ENCODE measurements at places on chromosomes 2 and 18.

- no peak for DNase-seq
Measured at GRCh38 chr2:28276076-28276618, 116.5 kb upstream of the FOSL2 start.

- DNase-seq = peak; percentile 60
Measured at GRCh38 chr2:70785137-70785911, 5.1 kb downstream of the FIGLA start.

- DNase-seq = no peak
Measured at GRCh38 chr18:4060427-4061281, 394.5 kb downstream of the DLGAP1 start.

DNA sequence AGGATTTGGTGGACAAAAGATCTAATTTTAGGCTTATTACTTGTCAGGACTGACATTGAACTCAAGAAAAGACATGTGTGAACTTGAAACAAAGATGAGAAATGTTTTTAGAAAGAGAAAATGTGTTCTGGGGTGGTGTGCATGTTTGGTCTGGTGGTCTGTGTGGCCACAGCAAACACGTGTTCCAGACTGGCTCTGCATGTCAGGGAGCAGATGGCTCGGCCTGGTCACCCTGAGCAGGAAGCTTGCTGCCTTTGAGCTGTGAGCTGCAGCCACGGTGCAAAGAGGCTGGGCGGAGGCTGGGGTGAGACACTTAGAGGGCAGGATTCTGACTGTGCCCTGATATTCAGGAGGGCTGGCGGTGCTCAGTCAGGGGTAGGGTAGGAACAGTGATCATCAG lies 186.1 kb downstream of the CTIF start:
- DNase-seq = no peak

DNA sequence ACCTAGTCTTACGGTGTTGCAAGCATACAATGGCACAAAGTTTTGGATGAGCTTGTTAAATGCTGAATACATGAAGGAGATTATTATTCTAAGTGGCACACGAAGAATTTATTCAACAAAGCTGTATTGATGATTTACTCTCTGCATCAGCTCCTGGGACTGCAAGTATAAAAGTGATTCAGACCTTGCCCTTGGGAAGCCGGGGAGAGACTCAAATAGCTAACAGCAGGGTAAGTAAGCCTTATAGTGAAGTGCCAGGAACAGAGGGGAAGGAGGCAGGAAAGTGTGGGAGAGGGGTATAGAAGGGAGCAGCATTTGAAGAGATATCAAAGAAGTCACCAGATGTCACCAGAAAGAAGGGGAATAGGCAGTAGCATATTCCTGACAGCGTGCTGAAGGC lies 115.4 kb downstream of the MCFD2 start:
- DNase-seq = no peak

DNA sequence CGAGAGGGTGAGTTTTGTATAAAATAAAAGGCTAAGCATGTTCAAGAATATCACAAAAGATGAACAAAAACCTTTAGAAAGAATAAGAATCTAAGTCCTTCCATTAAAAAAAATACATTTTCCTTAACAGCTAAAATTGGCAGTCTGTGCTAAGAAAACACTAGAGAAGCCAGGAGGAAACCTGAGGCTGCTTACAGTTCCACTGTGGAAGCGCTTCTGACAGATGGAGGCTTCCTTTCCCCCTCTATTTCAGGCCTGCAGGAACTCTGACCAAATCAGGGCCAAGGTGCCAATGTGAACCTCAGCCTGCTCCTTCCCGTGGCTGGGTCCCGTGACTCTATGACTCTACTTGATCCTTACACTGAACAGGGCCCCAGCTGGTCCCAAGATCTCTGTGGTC lies 108.1 kb upstream of the ARHGAP28 start:
- DNase-seq = no peak

DNA sequence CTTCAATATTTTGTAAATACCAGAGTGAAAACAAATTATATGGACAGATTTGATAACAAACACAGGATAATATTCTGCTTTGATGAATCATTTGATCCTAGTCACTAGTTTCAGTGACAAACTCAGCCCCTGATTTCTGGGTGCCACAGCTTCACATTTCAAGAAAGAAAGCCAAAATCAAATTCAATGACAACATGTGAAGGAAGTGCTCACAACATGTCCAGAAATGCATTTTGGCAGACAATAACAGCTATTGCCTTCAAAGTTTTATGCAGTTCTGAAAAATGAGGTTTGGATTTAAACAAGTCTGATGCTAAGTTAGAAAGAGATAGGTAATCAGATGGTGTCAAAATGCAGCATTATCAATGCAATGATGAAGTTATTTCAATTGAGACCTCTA lies 106.9 kb upstream of the PIEZO2 start:
- DNase-seq = no peak

DNA sequence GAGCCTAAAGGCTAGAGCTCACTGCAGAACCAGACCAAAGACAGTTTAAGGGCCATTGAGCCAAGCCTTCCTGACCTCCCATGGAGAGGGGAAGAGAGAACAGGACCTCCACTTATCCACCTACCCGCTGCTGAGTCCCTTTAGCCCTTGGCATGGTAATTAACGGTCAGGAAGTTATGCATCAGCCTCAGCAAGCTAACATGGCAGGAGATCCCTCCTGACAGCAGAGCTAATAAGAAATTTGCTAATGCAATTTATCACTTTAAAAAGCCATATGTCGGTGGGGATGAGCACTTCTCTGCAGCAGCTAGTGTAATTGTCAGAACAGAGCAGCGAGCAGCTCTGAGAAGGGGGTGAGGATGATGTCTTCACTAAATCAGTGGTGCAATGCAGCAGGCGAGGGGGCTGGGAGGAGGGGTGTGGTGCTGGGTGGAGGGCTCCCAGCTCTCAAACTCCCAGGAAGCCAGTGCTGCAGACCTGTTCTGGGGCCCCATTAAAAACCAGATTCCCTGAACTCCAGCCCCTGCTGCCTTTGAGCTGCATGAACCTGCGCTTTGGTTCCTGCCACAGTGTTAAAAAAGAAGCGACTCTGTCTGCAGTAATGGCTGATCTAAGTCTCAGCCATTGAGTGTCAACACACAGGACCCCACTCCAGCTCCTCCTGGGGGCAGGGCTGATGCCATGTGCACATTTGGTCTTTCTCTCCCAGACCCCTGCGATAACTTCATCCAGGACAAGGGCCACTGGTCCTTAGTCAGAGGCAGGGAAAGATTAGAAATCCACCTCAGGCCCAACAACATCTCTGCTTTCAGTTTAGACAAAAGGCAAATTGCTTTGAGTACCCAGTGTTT lies 84.2 kb upstream of the STPG4 start:
- DNase-seq = no peak

DNA sequence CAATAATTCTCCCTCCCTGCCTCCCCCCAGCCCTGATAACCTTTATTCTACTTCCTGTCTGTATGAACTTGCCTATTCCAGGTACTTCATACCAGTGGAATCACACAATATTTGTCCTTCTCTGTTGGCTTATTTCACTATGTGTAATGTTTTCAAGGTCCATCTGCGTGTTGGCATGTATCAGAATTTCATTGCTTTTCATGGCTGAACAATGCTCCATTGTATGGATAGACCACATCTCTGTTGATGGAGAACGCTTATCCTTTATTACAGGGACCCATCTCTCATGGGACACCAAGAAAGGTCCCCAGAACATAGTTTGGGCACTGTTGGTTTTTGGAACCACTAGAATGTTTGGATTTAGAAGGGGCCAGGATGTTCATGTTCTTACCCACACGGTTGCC lies 40.2 kb downstream of the ATOH8 start:
- no peak for DNase-seq

DNA sequence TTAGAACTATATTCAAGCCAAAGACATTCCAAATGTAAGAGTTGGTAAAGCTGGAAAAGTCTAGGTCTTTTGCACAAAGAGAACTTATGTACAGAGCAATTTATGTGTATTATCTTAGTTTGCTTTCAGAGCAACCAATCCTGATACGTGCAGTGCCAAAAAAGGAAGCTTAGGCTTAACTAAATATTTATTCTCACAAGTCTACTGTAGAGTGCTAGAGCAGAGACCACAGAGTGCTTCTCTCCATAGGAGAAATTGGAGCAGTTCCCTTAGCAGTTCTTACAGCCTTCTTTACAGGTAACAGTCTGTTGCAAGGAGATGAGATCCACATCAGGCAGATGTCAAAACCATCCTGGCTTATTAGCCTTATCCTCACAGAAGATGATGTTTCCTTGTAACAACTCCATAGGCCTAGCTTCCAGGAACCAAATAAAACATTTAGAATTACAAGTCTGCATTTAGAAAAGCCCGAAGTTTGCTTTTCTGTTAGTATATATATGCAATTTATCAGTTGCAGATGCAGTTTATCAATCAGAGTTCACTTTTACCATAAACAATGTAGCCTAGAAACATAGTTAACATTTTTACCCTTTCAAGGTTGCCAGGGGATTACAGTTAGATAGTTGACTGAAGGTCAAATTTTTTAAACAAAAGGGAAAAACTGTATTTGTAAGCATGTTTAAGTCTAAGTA lies 250.6 kb upstream of the KCNJ3 start:
- no peak for DNase-seq

- no peak for DNase-seq
Measured at GRCh38 chr2:101946372-101947039, 45.3 kb upstream of the IL1R2 start.

DNA sequence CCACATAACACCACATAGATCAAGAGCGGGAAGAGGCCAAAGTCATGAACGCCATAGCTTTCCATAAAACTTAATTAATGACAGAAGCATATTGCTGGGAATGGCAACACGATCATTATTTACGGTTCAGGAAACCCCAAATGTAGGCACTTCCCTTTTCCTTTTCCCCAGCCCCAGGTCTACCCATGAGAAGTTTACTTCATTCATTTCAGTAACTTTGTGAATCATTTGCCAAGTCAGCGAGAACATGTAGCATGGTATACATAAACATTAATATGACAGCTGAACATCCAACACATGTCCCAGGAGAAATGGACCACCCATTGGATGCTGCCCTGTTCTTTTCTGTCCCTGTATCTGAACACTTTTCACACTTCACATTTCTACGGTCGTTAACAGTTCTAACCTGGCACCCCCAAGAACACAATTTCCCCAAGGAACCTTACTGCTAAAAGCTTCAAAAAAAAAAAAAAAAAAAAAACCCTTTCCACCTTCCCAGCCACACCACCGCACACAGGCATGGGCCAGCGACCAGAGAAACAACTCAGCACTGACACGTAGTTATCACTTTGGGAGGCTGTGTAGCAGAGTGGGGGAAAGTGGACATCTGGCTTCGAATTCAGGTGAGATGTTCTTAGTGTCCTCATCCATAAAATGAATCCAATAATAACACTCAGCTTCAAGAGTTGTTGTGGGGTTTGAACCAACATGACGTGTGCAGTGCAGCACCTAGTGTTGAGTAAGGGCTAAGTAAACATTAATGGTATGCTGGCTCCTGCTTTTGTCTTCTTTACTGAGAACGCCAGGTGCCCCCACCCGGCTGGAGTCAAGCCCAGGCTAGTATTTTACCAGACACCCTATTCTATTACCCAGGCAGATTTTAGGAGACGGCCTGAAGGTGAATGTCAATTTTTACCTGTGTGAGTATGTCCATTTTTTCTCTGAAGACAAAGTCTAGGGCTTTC lies 371.5 kb downstream of the LNPK start:
- no peak for DNase-seq

GRCh38 chr2:104865096-104865470 lies 11.2 kb downstream of the POU3F3 start:
- DNase-seq = no peak

- DNase-seq = no peak
Measured at GRCh38 chr18:36545821-36546427, 248.4 kb downstream of the FHOD3 start.

DNA sequence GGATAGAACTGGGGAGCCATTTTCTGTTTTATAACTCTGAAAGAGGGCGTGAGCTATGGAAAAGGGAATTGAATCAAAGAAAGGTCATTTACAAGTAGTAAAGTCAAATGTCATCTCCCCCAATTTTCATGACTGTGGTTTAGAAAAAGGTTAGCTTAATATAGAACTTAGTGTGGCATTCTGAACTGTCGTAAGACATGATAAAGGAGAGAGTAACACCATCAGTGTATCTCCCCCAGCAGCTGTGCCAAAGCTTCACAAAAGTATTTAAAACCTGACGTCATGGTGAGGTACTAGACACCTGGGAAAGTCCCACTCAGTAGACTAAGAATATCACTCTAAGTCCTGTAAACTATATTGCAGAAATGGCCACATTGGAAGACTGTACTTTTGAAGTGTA lies 5.8 kb upstream of the IKZF2 start:
- no peak for DNase-seq

DNA sequence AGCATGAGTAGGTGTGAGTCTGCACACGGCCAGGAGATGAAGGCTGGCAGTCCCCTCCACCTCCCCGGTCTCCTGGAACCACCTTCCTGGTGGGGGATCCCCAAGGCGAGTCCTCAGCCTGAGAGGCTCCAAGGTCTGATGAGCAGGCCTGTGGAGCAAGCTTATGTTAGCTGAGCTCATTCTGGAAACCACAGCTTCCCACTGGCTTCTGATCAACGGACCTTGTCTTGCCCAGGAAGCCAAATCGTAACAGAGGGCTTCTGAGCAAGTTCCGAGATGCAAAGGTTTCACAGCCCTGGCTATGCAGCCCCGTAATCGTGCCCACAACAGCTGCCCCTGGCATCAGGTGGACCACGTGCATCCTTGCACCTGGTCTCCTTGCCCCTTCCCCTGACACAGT lies 28.8 kb upstream of the GPR55 start:
- DNase-seq = no peak

DNA sequence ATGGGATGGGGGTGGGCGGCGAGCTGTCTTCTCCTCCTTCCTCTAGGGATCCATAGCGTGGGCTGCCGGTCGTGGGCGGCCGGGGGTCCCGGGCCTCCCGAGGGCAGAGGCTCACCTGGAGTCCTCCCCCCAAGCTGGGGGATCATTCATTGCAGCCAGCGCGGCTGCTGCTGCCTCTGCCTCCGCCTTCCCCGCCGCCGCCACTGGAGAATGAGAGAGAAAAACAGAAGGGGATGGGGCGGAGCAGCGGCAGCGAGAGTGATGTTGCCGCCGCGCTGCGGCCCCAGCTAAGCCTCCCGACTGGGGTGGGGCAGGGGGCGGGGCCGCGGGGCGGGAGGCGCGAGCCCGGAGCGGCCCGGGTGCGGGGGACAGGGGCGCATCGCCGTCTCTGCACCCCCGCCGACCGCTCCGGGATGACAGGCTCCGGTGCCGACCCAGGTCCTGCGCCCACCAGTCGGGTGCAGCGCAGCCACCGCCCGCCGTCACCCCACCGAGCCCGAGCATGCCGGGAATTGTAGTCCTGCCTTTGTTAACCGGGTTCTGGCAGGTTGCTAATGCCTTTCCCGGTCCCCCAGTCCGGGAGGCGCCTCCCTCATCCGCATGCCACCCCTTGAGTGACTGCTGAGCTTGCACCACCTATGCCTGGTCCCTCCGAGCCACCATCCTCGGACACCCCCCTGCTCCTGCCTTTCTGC lies at the start of gene KIF3C:
Gene KIF3C (minus strand): TSS at position 225 of the 695 bp plus-strand sequence. CDS start 580 bp downstream, outside the sequence.
- peak; percentile 86 for DNase-seq
